ENCODE measurements at places on chromosomes 5 and 9.
A peak's percentile ranks its signal among the peaks of the same experiment; 100 is the strongest.

DNA sequence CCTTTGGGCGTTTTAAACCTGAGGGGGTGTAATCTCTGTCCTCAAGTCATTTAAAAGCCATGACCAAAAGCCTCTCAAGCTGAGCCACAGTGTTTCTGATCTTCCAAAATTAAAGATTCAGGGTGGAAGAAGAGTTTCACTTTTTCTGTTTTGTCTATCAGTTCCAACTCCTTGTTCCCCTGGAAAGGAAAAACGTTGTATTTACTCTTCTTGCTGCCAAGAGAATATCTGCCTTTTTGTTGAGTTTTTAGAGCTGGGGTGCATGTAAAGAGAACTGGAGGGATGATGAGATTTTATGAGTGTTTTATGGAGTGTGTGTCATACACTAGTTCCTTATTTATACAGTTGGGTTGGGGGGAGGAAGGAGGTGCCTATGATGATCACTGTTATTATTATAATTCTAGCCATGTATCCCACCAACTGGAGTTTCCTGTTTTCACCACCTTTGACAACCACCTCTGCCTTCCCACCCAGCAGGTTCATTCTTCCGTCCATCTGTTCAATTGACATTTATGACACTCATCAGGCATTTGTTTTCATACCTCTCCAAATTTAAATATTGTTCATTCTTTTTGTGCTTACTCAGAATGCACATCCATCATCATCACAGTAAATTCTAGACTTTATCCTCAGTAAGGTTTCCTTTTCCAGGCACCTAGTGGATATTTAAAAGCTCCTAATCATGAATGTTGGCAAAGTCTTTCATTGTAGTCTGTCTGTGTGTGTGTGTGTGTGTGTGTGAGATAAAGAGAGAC, 97.9 kb upstream of the MPDZ start:
- no peaks in the 10 kb centered on the region for H3K4me1 ChIP-seq
- H3K27me3 ChIP-seq, result no peaks in the 10 kb centered on the region
- no peak overlapping the region for H3K4me3 ChIP-seq
- no peak overlapping the region for H3K27ac ChIP-seq

- no peak overlapping the region for H3K4me3 ChIP-seq
- H3K36me3 ChIP-seq, result no peaks in the 10 kb centered on the region
- peaks cover 5% of the 10 kb centered on the region for H3K4me1 ChIP-seq
These were observed 31.2 kb downstream of the PRDM6 start for GRCh38 chr5:123120197-123120596.

DNA sequence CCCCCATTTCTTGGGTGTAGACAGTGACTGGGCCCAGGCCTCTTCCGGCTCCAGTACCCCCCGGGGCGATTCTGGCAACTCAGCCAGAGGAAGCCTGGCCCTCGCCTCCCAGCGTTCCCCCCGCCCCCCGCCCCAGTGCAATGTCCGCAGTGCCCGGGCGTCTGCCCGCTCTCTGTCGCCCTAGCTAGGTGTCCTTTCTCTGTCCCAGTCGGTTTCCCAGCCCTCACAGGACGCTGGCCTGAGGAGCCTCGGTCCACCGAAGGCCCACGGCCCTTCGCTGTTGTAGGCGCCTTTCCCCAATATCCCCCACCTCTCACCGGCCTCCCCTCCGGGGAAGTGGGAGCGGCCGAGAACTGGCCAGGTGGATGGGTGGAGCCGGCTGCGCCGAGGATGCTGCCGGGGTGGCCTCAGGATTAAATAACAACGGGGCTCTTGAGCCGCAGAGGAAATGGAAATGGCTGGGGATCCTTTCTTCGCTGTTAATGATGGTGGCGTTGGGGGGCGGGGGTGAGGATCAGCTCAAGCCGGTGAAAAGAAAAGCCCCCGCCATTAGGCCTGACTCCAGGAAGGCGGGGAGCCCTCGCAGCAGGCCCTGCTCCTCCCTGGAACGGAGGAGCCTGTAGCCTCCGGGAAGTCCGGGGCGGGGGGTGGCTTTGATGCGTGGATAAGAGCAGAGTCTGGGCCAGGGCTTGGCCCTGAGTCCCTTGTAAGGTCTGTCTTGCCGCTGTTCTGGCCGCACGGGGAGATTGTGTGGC, 1.1 kb upstream of the SPRY4 start:
- H3K4me1 ChIP-seq, result peaks cover 13% of the 10 kb centered on the region
- H3K36me3 ChIP-seq, result no peaks in the 10 kb centered on the region
- no peak for DNase-seq
- H3K4me3 ChIP-seq, result peak overlapping the region; percentile 41
- H3K27me3 ChIP-seq, result peaks cover 30% of the 10 kb centered on the region
- H3K27ac ChIP-seq, result no peak overlapping the region

DNA sequence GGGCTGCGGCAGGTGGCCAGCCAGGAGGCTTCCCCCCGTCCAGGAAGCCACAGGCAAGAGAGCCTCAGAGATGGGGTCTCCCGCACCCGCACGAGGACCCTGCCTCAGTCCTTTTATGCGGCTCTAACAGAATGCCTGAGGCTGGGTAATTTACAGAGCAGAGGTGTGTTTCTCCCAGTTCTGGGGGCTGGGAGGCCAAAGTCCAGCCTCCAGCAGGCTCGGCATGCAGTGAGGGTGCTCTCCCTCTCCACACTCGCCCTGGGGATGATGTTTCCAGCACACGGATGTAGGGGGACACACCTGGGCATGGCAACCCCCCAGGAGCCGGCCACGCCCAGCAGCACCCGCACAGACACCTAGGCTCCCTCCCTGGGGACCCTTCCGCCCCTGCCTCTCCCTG, 95.4 kb upstream of the PPP1R26 start:
- DNase-seq, result no peak
- H3K27ac ChIP-seq, result no peak overlapping the region
- H3K36me3 ChIP-seq, result no peaks in the 10 kb centered on the region

DNA sequence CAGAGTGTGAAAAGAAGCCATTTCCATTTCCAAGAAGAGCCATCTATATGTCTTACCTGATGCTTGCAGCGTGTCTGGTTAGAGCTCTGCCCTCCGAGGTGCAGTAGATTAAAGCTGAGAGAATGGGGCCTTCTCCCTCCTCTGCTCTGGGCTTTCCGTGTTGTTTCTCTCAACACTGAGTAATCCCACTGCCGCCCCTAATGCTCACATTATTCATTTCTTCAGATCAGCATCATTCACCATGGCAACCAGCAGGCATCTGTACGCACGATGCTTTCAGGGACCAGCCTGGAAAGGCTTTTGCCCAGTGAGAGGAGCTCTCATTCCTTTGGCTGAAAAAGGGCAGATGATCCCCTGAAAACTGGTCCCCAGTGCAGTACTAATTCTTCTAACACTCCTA, 79.6 kb downstream of the CYFIP2 start:
- no peaks in the 10 kb centered on the region for H3K27me3 ChIP-seq
- no peak for DNase-seq
- peak overlapping the region; percentile 83 for H3K27ac ChIP-seq
- H3K36me3 ChIP-seq, result peaks cover 42% of the 10 kb centered on the region
- no peak overlapping the region for H3K4me3 ChIP-seq
- peaks cover 7% of the 10 kb centered on the region for H3K4me1 ChIP-seq

GRCh38 chr5:172858511-172858989, 24.5 kb downstream of the ERGIC1 start:
- no peak overlapping the region for H3K4me3 ChIP-seq
- no peak overlapping the region for H3K27ac ChIP-seq
- H3K4me1 ChIP-seq, result peaks cover 40% of the 10 kb centered on the region
- peaks cover 17% of the 10 kb centered on the region for H3K36me3 ChIP-seq

GRCh38 chr9:121876658-121877271, 216.3 kb downstream of the TTLL11 start:
- H3K27me3 ChIP-seq, result no peaks in the 10 kb centered on the region
- H3K27ac ChIP-seq, result no peak overlapping the region
- no peak overlapping the region for H3K4me3 ChIP-seq
- no peaks in the 10 kb centered on the region for H3K4me1 ChIP-seq
- DNase-seq, result no peak

DNA sequence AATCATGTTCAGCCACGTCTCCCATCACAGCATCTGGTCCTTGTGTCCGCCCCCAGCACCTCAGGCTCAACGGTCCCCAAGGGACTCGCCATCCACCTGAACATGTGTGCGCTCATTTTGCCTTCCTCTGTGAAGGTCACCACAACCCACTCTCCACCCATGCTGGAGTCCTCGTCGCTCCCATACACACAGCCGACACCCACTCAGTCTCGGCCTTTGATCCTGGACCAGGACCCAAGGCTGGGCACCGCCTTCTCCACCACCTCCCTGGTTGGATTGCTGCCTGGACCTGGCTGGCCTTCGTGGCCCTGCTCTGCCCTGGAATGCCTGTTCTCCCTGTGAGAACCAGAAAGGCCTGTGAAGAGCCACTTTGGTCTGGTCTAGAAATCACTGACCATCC, 60.3 kb downstream of the UBE2QL1 start:
- H3K4me3 ChIP-seq, result no peak overlapping the region
- H3K27ac ChIP-seq, result no peak overlapping the region
- no peaks in the 10 kb centered on the region for H3K36me3 ChIP-seq

GRCh38 chr9:86281593-86282076, 703 bp downstream of the ISCA1 start:
- no peaks in the 10 kb centered on the region for H3K27me3 ChIP-seq
- H3K36me3 ChIP-seq, result peaks cover 4% of the 10 kb centered on the region
- peak overlapping the region; percentile 94 for H3K4me3 ChIP-seq
- no peak for DNase-seq
- peaks cover 26% of the 10 kb centered on the region for H3K4me1 ChIP-seq
- H3K27ac ChIP-seq, result peak overlapping the region; percentile 97

- no peak overlapping the region for H3K4me3 ChIP-seq
- peaks cover 11% of the 10 kb centered on the region for H3K36me3 ChIP-seq
- no peak for DNase-seq
These were observed 22.9 kb downstream of the PSMB7 start for GRCh38 chr9:124392254-124392870.

- no peaks in the 10 kb centered on the region for H3K36me3 ChIP-seq
- no peak for DNase-seq
- H3K27ac ChIP-seq, result no peak overlapping the region
These were observed 27.9 kb downstream of the FOXD1 start for GRCh38 chr5:73420666-73421065.

GRCh38 chr9:127910613-127911205, 6.1 kb downstream of the ST6GALNAC4 start:
- no peaks in the 10 kb centered on the region for H3K27me3 ChIP-seq
- H3K36me3 ChIP-seq, result peaks cover 22% of the 10 kb centered on the region
- peaks cover 26% of the 10 kb centered on the region for H3K4me1 ChIP-seq
- DNase-seq, result no peak

DNA sequence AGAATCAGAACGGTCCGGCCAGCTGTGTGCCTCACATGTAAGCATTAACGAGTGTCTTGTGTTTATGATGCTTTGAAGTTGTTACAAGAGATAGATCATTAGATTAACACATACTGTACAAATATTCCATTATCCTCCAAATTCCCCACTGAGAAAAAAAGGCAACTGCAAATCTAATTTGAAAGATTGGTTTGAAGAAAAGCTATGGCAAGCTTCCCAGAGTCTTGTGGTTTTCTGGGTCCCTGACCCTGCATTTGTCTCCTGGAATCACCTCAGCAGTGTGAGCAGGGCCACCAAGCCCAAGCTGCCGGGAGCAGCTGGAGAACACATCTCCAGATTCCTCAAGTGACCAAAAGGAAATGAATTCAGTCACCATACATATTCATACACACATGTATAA, 36.9 kb upstream of the ADAMTS16 start:
- H3K4me1 ChIP-seq, result no peaks in the 10 kb centered on the region
- DNase-seq, result no peak
- no peak overlapping the region for H3K4me3 ChIP-seq
- no peaks in the 10 kb centered on the region for H3K27me3 ChIP-seq

- H3K36me3 ChIP-seq, result peaks cover 33% of the 10 kb centered on the region
- DNase-seq, result no peak
- no peaks in the 10 kb centered on the region for H3K27me3 ChIP-seq
- H3K4me3 ChIP-seq, result no peak overlapping the region
- H3K4me1 ChIP-seq, result no peaks in the 10 kb centered on the region
These were observed 44.1 kb downstream of the VPS13A start for GRCh38 chr9:77221431-77221830.

DNA sequence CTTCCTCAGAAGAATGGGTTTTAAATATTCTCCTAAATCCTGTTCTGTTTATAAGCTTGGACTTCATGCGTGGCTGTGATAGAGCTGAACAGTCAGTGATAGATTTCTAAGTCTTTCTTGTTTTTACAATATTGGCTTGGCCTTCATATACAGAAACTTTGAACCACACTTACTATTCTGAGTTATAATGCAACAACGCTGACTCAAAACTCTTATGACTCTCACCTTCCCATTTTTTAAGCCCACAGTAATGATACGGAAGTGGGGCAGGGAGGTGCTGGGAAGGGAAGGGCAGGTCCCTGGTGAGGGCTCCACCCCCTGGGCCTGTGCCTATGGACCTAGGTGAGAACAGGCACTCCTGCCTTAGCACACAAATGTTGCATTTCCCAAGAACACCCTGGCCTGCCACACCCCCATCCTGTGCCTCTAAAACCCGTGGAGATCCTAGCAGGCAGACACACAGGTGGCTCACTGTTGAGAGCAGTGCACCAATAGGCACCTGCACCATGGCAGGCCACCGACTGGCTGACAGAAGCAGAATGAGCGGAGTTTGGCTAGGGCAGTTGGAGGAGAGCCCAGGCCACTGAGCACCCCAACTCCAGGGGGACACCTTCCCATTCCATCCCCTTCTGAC, 376.7 kb downstream of the GABRG2 start:
- H3K27me3 ChIP-seq, result no peaks in the 10 kb centered on the region
- no peaks in the 10 kb centered on the region for H3K36me3 ChIP-seq
- H3K4me3 ChIP-seq, result no peak overlapping the region
- H3K4me1 ChIP-seq, result no peaks in the 10 kb centered on the region
- H3K27ac ChIP-seq, result no peak overlapping the region

- peaks cover 19% of the 10 kb centered on the region for H3K4me1 ChIP-seq
- no peak overlapping the region for H3K4me3 ChIP-seq
- H3K27me3 ChIP-seq, result no peaks in the 10 kb centered on the region
- no peak for DNase-seq
These were observed 15.6 kb upstream of the DCP2 start for GRCh38 chr5:112960863-112961504.

DNA sequence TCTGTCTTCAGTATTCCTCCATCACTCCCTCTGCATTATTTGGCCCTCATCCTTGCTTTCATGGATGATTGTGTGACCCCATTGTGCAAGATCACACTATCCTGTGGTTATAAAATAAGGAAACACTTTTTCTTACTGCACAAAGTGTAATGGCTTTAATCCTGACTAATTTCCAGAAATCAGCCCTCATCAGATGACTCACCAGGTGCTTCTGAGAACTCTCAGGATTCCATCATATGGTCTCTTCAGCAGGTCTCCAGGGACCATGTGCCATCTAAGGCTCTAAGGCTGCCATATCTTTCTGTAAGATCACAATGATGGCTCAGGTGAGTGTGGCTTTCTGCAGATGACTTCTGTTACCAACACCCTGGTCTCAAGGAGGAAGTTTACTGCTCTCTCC, 27.3 kb upstream of the FER start:
- H3K36me3 ChIP-seq, result no peaks in the 10 kb centered on the region
- no peak for DNase-seq
- H3K4me1 ChIP-seq, result no peaks in the 10 kb centered on the region
- H3K27me3 ChIP-seq, result no peaks in the 10 kb centered on the region
- H3K4me3 ChIP-seq, result no peak overlapping the region

Measured in memory B cell (primary cell).